MCF 10A (cell line): ENCODE measurements at places on chromosomes 2 and 18. TPM values are rescaled to one million over a fixed set of nuclear protein-coding genes. Genes with fewer than 3 reads are reported as not detected.

DNA sequence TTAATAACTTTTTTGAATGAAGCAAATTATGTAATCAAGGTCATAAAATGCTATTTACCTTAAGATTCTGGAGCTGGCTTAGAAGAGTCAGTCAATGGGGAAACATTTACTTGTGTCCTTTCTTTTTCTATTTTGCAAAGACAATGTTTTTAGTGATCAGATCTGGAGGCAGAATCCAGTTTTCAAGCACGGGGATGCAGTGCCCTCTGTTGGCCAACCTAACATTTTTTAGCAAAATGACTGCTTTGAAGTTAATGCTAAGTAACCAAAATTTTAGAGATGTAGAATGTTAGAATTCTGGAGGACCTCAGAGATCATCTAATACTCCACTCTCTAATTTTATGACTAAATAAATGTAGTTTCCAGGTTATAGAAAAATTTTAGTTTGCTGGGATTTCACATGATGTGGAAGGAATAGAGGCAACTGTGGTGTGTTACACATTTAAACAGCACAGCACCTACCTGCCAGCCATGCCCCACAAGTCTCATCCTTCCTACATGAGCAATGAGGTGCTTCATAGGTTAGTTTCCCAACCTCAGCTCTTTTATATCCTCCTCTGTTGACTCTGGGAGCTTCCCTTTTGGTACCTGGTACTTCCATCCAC, 23.6 kb upstream of the SLC9A4 start:
- DNase-seq, result peak; percentile 49

The UPP2 gene
- total RNA-seq, result not detected in 2 replicates

The SLC16A14 gene
- total RNA-seq, result 0.56 and 1.8 TPM in 2 replicates

- DNase-seq, result no peak
These were observed 52.1 kb downstream of the POLE4 start for GRCh38 chr2:75010571-75010970.

GRCh38 chr2:190996338-190996946, 17.5 kb downstream of the STAT1 start:
- peak; percentile 47 for DNase-seq

DNA sequence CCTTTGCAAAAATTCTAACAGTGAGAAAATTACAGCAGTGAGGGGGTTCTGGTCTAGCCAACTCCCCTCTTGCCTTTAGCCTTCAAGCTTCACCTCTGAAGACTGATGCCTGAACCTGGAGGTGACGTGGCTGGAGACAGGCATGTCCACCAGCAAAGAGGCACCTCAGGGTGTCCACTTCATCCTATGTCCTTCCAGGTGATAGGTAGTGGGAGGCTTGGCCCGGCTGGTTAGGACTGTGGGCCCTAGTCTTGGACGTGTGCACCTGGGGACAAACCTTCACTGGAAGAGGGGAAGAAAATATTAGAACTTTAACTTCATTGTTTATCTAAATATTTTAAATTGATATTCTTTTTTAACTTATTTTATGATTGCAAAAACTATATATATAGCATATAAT, 35.5 kb upstream of the EDAR start:
- no peak for DNase-seq

GRCh38 chr2:240898108-240898730, 2.3 kb upstream of the MAB21L4 start:
- DNase-seq, result no peak

GRCh38 chr2:169509298-169509885, at the start of gene KLHL41:
KLHL41 (plus strand) TSS chr2:169509702; CDS start chr2:169509779, 77 bp downstream.
- DNase-seq, result peak; percentile 31

DNA sequence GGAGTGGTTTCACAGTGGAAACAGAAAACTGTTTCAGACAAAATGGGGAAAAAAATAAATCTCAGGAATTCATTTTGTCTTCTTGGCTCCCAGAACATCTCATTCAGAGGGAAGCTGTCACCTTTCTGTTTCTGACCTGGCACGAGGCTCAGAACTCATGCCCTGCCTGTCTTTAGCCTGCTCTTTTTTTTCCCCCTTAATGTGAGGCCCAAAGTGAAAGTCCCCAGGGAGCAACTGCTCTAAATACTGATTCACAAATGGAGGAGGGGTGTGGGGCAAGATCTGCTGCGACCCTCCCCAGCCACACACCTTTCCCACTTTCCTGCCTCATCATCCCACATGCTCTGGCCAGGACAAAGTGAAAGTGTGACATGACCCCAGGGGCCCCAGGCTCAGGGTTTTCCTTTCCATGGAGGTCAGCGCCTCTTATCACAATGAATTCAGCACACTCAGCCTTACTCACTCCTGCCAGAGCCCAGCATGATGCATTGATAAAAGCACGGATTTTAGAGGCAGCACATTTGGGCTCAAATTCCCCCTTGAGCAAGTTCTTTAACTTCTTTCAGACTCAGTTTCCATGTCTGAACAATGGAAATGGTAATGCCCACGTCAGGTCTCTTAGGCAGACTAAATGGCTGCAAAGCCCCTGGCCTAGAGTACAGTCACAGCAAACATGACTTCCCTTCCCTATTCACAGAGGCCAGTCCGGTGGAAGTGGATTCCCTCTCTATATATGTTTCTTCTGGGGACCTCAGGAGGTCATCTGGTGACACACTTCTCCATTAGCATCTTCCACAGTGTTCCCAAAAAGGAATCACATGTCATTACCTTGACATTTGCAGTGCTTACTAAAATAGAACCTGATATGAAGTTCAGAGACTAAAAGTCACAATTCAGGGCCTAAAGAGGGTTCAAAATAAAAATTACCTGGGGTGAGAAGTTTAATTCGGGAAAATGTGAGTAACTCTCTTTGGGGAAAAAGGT, 55.3 kb upstream of the TMEM163 start:
- no peak for DNase-seq

The ST8SIA5 gene
- not detected in 2 replicates for total RNA-seq

The SLC23A3 gene
- total RNA-seq, result 1.7 and 2.6 TPM in 2 replicates

The SPAST gene
- 20.4 and 23.8 TPM in 2 replicates for total RNA-seq

The LHCGR gene
- not detected in 2 replicates for total RNA-seq

DNA sequence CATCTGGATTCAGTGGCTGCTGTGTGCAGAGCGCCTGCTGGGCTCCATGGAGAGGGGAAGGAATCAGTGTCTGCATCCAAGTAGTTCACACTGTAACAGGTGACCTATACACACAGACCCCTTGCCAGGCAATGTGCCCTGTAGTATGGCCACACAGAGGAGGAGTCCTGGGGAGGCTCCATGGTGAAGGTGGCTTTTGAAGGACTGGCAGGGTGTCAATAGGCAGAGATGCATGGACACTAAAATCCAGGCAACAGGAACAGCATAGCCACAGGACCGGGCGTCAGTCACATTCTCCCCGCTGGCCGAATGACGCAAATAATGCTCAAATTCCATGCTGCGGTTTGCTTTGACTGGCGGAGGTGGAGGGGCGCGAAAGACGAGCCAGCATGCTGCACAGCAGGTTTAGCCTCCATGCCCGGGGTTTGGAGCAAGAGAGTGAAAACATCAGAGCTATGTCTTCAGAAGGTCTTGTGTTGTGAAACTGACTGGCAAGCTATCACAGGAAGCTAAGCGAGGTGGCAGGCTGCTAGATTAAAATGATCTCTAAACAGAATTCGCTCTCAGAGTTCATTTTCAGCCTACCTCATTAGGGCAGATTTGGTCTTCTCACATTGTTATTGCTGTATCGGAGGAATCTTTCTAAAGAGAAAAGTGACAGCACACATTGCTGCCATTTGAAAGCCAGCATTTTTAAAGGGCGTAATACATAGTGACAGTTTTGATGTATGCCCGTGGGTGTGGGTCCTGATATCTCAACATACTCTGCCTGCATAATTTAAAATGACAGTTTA, 1.2 kb upstream of the CHMP1B start:
- peak; percentile 95 for DNase-seq

The NLRC4 gene
- total RNA-seq, result 0.12 and 0.27 TPM in 2 replicates

DNA sequence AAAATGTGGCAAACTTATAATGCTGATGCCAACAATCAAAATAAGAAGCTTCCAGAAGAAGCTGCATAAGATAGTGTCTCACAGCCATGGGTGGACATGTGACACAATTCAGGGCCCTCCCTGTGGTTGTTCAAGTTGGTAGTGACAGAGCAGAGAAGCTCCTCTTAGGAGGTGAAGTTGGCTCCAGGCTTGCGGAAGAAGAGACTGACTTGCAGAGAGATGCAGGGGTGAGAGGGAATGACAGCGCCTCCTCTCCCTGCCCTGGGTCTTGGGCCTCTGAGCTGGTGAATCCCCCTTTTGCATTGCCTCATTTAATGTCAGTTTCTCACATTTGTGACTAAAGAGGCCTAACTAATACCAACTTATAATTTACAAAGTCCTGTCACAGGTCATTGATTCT, 23.0 kb upstream of the RHOB start:
- DNase-seq, result no peak

The CHRNG gene
- total RNA-seq, result not detected in 2 replicates

DNA sequence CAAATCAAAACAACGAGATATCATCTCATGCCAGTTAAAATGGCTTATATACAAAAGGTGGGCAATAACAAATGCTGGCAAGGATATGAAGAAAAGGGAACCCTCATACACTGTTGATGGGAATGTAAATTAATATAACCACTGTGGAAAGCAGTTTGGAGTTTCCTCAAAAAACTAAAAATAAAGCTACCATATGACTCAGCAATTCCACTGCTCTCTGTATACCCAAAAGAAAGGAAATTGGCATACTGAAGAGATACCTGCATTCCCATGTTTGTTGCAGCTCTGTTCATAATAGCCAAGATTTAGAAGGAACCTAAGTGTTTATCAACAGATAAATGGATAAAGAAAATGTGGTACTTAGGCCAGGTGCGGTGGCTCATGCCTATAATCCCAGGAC, 124.8 kb downstream of the MSTN start:
- no peak for DNase-seq

DNA sequence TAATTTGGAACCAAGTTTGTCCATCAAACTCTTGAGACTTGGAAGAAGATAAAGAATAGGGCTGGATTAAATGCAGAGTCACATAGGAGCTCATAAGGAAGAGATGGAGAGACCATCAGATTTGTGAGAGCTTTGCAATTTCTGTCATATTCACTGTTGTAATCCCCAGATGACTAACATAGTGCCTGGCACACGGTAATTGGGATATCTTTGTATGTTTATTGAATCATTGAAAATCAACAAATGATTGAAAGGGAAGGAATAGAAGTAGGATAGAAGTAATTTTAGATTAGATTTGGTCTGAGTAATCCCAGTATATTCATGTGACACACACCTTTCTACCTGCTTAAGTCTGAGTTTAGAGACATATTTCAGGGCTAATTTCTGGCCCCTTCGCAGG, 75.4 kb downstream of the LCLAT1 start:
- DNase-seq, result no peak

DNA sequence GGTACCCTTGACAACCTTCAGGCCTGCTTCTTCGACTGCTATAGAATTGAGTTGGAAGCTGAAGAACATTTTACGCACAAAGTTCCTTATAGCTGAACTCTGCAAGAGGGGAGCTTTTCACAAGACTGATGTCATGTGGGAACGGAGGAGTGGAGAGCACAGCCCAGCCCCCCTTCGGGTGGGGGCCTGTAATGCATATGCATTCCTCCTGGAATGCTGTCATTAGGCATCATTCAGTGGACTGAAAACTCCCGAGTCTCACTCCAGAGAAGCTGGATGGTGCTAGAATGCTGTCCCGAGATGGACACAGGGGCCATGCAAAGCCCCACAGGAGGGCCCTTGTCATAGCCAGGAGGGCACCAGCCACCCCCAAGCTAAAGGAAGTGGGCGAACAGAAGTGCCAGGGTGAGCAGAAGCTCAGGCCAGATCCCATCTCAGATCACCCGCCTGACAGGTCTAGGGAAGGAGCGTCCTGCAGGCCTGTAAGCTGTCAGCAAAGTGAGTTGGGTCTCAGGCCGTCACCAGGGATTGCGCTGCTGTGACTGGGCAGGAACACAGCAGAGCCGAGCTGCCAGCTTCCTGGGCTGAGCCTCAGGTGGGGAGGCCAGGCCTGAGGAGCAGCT, 43.8 kb upstream of the RBM44 start:
- no peak for DNase-seq

The BOLL gene
- total RNA-seq, result not detected in 2 replicates

GRCh38 chr2:226208726-226209125, 590.9 kb downstream of the IRS1 start:
- peak; percentile 60 for DNase-seq

The LYPD1 gene
- total RNA-seq, result not detected in 2 replicates

The DQX1 gene
- 4.3 and 4.7 TPM in 2 replicates for total RNA-seq

GRCh38 chr2:169963786-169964185, 136.5 kb downstream of the UBR3 start:
- DNase-seq, result no peak

DNA sequence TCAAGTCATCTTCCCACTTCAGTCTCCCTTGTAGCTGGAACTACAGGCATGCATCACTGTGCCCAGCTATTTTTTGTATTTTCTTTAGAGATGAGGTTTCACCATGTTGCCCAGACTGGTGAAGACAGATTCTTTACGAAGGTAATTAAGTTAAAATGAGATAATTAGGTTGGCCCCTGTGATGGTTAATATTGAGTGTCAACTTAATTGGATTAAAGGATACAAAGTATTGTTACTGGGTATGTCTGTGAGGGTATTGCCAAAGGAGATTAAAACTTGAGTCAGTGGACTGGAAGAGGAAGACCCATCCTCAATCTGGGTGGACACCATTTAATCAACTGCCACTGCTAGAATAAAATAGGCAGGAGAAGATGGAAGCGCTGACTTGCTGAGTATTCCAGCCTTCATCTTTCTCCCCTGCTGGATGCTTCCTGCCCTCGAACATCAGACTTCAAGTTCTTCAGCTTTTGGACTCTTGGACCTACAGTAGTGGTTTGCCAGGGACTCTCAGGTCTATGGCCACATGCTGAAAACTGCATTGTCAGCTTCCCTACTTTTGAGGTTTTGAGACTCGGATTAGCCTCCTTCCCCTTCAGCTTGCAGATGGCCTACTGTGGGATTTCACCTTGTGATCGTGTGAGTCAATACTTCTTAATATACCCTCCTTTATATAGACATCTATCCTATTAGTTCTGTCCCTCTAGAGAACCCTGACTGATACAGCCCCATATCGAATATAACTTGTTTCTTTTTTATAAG, 269.1 kb downstream of the TMX3 start:
- DNase-seq, result no peak

The KIAA2012 gene
- total RNA-seq, result not detected in 2 replicates

The FOXD4L1 gene
- total RNA-seq, result 0.63 and 0.98 TPM in 2 replicates

The UGT1A4 gene
- total RNA-seq, result 0.12 TPM in 1 of 2 replicates, not detected in the other
